ENCODE measurements at places on chromosomes 7 and 10.

- no peak for DNase-seq
Observed at GRCh38 chr7:36036590-36036989, 116.5 kb upstream of the EEPD1 start.

- DNase-seq, result no peak
Observed at GRCh38 chr7:111474723-111475418, 87.4 kb downstream of the IMMP2L start.

GRCh38 chr10:21304198-21304597, 221.3 kb downstream of the SKIDA1 start:
- DNase-seq, result no peak

- no peak for DNase-seq
Observed at GRCh38 chr7:138228769-138229168, 152.5 kb downstream of the AKR1D1 start.

DNA sequence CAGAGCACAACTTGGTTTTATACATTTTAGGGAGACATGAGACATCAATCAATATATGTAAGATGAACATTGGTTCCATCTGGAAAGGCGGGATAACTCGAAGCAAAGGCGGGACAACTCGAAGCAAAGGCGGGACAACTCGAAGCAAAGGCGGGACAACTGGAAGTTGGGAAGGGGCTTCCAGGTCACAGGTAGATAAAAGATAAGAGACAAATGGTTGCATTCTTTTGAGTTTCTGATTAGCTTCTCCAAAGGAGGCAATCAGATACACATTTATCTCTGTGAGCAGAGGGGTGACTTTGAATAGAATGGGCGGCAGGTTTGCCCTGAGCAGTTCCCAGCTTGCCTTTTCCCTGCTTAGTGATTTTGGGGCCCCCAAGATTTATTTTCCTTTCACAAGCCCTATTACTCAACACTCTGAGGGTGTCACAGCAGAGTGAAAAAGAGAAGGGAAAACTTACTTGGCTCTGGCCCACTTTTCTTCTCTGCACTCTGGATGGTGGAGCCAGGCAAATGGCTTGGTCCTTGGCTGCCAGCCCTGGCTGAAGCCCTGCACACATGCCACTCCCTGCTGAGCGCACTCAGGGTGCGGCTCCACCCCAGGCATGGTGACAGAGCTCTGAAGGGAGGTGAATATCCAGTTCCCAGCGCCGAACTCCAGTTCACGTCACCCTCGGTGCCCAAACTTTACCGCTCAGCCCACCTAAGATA, 46.7 kb downstream of the PARD3 start:
- no peak for DNase-seq

GRCh38 chr7:131124001-131124629, 203.6 kb upstream of the MKLN1 start:
- DNase-seq, result no peak

DNA sequence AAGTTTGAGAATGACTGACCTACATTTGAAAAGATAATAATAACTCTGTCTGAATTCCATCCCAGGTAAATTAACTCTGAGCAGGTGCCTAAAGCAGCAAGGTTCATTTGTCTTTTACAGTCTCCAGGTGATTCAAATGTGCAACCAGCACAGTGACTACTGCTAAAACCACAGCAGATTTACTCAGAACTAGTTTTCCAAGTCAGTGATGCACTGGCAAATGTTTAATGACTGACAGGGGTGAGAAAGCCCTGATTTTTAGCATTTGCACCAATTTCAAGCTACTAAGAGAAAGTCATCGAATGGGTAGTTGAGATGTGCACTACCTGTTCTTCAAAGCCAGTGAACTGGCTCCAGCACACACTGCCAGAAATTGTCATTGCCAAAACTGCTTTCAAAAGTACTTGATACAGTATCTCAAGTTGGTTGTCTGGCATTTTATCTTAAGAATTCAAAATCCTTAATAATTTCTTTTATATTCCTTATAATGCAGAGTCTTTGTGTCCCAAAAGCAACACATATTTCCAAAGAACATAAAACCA, 60.3 kb downstream of the ATOH7 start:
- DNase-seq, result no peak

DNA sequence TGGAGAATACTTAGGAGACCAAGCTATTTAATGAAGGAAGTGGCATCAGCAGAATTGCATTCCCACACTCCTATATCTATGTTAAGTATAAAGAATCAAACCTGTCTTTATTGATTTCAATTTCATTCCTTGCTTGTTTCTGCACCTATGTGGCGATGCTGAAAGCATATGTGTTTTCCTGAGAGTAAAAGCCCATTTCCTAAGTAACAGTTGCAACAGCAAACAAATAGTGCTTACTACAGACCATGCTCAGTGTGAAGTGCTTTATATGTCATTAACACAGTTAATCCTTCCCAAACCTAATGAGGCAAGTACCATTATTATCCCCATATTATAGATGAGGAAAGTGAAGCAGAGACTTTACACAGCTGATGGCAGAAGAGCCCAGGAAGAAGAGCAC, 552.1 kb downstream of the PARD3 start:
- no peak for DNase-seq

- no peak for DNase-seq
Observed at GRCh38 chr7:26853788-26854393, 10.5 kb downstream of the SKAP2 start.

- DNase-seq, result no peak
Observed at GRCh38 chr7:36129048-36129534, 24.0 kb upstream of the EEPD1 start.

DNA sequence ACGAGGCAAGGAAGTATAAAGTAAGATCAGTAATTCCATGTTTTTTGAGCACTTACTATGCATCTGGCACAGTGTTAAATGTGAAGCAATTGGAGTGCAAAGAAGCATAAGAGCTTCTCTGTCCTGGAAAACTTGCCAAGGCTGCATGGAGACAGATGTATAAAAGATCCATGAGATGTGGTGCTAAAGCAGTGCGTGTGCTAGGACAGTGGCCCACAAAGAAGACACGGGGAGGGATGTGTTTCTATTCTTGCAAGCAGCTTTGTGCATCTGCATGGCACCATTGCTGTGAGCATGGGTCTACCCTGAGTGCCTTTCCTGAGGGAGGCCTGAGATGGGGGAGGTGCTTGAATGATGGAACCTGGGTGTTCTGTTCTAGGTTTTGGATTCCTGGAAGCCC, 5.1 kb upstream of the CDHR3 start:
- DNase-seq, result no peak

GRCh38 chr10:11610826-11611247, 613 bp downstream of the USP6NL start:
- no peak for DNase-seq

GRCh38 chr7:67571026-67571545, 574.5 kb downstream of the TYW1 start:
- DNase-seq, result no peak

DNA sequence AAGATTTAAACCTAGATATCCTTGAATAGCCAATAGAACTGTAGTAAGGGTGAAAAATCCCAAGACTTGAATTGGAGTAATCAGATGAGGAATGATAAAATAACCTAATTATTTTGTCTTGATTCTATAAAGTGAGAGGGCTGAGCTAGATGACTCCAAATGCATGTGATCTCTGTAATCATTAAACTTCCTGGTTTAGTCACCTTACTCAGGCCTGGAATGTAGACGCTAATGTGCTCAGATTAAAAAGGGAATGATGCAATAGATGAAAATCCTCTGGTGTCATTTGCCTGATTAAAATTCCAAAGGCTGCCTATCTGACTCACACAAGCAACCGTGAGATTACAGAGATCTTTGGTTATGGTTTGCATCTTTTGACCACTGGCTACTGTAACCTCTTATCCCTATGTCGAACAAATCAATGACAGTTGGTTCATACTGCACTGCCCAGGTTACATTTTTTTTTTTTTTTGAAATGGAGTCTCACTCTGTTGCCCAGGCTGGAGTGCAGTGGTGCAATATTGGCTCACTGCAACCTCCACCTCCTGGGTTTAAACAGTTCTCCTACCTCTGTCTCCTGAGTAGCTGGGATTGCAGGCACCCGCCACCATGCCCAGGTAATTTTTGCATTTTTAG, 2.9 kb upstream of the HKDC1 start:
- DNase-seq, result no peak

GRCh38 chr10:78650122-78650521, 418.6 kb upstream of the ZMIZ1 start:
- DNase-seq, result no peak

GRCh38 chr7:25314731-25315267, 86.5 kb upstream of the NPVF start:
- DNase-seq, result no peak

DNA sequence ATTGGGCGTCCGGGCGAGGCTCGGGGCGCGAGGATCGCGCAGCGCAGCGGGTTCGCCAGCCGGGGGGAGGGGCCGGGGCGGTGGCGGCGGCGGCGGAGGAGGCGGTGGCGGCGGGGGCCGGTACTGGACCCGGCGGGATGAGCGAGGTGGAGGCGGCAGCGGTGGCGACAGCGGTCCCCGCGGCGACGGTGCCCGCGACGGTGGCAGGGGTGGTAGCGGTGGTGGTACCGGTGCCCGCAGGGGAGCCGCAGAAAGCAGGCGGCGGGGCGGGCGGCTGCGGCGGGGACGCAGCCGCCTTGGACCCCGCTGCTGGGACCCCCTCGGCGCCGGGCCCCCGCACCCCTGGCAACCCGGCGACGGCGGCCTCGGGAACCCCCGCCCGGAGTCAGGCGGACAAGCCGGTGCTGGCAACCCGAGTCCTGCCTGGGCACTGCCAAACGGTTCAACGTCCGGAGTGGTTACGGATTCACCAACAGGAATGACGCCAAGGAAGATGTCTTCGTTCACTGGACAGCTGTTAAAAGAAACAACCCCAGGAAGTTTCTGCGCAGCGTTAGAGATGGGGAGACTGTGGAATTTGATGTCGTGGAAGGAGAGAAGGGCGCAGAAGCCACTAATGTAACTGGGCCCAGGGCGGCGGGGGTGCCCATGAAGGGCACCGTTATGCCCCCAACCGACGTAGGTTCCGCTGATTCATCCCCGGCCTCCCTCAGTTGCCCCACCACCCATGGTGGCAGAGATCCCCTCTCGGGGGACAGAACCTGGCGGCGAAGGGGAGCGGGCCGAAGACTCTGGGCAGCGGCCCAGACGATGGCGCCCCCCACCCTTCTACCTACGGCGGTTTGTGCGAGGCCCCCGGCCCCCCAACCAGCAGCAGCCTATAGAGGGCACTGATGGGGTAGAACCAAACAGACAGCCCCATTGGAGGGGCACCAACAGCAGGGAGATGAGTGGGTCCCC, 100.3 kb upstream of the CPXM2 start:
- DNase-seq, result no peak

DNA sequence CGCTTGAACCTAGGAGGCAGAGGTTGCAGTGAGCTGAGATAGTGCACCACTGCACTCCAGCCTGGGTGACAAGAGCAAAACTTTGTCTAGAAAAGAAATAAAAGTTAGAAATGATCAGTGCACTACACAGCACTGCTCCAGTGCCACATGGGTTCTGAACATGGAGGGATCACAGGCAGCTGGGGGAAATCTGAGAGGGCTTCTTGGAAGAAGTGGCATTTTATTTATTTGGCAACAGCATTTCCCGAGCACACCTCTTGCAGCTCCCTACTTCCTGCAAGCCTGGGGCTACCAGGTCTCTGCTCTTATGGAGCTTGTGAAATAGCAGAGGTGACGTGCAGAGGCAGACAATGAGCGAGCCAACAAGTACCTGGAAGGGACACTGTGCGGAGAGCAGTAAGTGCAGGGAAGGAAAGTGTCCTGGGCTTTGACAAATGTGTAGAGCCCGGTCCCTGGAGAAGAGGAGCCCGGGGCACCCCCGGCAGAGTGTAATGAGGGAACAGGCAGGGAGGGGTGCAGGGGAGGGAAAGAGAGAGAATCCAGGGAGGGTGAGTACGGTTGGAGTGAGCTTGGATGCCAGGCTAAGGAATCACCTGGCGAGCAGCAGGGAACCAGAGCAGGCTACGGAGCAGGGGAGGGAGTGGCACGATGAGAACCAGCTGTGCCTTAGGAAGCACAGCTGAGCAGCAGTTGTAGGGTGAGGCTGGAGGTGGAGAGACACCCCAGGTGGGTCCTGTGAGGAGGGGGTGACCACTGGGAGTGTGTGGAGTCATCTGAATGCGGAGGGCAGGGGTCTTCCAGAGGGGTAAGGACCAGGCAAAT, 104.6 kb upstream of the CTBP2 start:
- DNase-seq, result no peak

- no peak for DNase-seq
Observed at GRCh38 chr7:99363286-99363685, 11.2 kb upstream of the ARPC1B start.

DNA sequence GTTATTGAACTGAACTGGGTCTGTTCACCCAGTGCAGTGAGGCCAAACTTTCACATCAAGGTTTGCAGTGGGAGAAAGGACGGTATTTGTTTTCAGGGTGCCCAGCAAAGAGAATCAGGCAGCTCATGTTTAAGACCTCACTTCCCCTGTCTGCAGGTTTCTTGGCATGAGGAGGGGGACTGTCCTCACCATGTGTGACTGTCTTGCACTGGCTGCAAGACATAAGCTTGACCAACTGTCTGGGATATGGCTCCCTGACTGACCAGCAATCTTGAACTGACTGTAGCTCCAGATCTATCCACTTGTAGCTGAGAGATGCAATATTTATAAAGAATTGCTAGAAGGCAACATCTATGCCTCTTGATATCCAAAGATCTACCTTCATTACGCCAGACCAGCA, 39.9 kb downstream of the RAMP3 start:
- no peak for DNase-seq

GRCh38 chr10:89306434-89307268, 4.8 kb downstream of the IFIT2 start:
- DNase-seq, result no peak

GRCh38 chr7:82081644-82082224, 311.9 kb upstream of the HGF start:
- DNase-seq, result no peak

DNA sequence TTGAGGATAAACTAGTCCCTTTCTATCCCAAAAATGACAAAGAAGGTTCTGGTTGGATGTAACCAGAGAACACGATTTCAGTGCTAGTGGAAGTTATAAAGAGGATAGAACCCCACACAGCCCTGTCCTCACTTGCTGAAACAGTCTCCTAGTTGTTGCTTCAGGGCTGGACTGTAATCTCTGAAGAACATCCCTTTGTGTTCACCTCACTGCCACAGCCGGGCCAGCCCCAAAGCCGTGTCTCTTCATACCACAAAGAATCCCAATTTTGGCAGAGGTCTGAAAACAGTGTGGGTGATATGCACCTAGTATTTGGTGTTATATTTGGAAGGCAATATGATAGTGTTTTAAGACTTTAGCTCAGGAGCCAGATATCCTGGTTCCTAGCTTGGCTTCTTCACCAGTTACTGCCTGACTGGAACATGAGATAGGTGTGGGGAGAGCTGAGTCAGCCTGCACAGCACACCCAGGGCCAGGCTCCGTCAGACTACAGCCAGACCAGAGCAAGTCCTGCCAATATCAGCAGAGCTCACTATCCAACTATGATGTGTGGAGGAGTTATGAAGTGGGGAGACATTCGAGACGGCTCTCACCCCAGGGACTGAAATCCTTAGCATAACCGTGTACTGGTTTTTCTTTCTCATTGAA, 21.2 kb downstream of the CYP3A4 start:
- DNase-seq, result no peak

GRCh38 chr7:130879191-130879590, 145.2 kb upstream of the KLF14 start:
- DNase-seq, result no peak

All from cortex of kidney (tissue), 1 donor.